Right atrium auricular region (tissue), 2 donors: ENCODE measurements at places on chromosomes 11 and 22. TPM values are rescaled to one million over a fixed set of nuclear protein-coding genes. Genes with fewer than 3 reads are reported as not detected.

Gene KRTAP5-8
- not detected for total RNA-seq

Gene OR56A1
- total RNA-seq = not detected

Gene BLID
- 1.2 TPM for total RNA-seq

GRCh38 chr22:41844513-41844912 lies 11.6 kb downstream of the SREBF2 start:
- no peak for DNase-seq

DNA sequence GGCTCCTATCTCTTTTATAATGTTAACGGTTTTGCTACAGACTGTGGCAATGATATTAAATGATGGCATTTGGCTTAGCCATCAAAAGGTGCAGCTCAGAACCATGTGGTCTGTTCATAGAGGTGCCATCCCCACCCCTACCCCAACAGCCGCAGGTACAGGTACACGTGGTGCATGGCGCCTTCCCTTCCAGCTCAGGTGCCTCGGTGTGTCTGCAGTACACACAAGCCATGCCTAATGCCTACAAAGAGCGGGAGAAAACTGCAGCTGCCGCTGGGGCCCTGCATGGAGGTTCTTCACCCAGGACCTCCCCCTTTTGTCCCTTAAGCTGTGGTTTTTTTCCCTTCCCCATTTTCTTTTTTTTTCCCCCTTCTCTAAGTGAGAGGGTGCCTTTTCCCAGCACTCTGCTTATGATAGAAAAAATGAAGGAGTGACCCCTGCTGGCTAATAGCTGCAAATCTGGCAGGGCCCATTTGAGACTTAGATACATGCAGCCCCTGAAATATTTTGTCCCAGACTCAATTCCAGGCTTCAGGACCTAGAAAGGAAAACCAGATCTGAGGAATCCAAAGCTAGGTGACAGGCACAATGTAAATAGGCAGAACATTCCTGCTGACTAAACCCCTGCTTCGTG lies 6.5 kb downstream of the OR52M1 start:
- no peak for DNase-seq

DNA sequence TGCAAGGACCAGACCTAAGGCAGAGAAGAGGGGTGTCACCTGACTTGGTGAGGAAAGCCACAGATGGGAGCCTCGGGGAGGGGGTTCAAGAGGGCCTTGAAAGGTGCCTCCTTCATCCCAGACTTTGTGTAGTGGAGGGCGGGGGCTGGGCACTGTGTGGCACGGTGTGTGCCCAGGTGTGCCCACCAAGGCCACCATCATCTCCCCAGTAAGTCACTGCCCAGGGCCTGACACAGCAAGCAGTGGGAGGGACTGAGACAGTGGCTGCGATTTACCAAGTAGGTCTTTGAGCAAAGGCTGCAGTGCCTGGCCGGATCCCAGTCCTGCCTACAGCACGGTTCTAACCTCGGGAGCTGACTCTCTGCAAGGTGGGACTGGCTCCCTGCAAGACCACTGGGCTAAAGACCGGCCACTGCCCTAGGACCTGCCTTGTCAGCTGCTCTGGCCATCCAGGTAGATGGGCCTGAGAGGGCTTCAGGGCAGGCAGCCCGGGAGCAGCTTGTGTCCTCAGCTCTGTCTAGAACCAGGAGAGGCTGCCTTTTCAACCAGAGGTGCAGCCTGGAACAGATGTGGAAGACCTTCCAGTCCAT lies 1.4 kb downstream of the OSM start:
- DNase-seq = no peak

- DNase-seq = no peak
Measured at GRCh38 chr22:45296628-45297297, 12.0 kb downstream of the UPK3A start.

Gene KCNJ1
- not detected for total RNA-seq

Gene FZD4
- 22.6 TPM for total RNA-seq

- DNase-seq = no peak
Measured at GRCh38 chr22:48567213-48567975, 1260.3 kb downstream of the BRD1 start.

Gene MUC5AC
- not detected for total RNA-seq

- DNase-seq = no peak
Measured at GRCh38 chr11:112583261-112583893, 322.7 kb upstream of the PLET1 start.

DNA sequence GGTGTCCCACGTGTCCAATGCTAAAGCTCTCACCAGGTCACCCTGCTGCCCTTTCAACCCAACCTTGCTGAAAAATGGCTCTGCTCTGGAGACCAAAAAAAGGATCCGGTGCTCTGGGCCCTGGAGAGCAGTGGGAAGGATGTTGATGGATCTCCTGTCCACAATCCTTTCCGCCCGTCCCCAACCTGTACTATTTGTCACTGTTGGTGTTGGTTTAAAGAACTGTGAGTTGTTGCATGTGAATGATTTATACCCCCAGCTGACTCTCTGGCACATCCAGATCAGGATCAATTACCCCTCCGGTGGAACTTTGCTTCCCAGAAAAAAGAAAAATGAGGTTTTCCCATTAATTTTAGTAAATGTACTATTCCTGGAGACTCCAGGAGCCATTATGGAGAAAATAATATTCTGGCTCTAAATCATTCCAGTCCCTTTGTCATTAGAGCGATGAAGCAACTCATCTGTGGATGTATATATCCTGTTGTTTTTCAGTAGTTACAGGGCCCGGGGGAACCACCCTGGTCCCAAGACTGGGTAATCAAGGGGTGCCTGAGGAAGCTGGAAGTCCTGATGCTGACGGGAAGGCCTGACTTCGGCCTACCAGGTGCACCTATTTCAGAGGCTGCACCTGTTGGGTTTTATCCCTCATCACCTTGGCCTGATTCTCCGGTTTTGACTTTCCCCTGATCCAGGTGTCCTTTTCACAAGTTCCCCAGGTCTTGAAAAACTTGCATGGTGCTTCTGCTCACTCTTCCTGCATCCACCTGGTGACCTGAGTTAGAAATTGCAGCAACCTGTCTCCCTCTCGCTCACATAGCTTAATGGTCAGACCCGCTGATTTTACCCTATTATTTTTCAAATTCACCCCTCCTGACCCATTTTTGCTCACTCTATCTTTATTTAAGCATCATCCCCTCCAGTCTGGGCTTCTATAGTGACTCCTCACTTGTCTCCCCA lies 209.2 kb upstream of the SEZ6L start:
- no peak for DNase-seq

Gene IGF2
- 43.2 TPM for total RNA-seq

DNA sequence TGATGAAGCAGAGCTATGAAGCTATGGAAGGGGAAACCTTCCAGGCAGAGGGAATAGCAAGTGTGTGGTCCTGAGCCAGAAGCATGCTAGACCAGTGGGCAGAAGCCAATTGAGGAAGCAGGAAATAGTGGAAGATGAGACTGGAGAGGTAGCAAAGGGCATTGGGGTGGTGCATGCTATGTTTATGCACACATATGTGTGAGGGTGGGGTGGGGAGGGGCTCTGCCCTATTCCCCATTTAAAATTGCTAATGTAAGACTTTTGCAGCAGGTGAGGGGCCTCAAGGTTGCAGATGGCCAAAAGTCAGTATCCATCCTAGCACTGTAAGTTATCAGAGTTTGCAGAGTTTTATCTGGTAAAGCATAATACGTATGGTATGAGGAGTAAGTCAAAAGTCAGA lies 626.6 kb upstream of the KIRREL3 start:
- no peak for DNase-seq

Gene TRPM5
- not detected for total RNA-seq
